Osteoblast (primary cell): ENCODE measurements at places on chromosomes 1 and 21. TPM values are rescaled to one million over a fixed set of nuclear protein-coding genes. Genes with fewer than 3 reads are reported as not detected.

The MIXL1 gene
- total RNA-seq: 0.29 TPM in 1 of 2 replicates, not detected in the other

The ERICH3 gene
- total RNA-seq: not detected in 2 replicates

The B4GALT2 gene
- total RNA-seq: 95.5 and 99.5 TPM in 2 replicates

The CAPN2 gene
- total RNA-seq: 340 and 341 TPM in 2 replicates

The PDIK1L gene
- 6.5 TPM in 2 replicates for total RNA-seq

The SCCPDH gene
- total RNA-seq: 49.9 and 56.3 TPM in 2 replicates

The CCDC185 gene
- total RNA-seq: not detected in 2 replicates

The S100A7A gene
- total RNA-seq: not detected in 2 replicates

The ICOSLG gene
- total RNA-seq: 0.29 TPM in 1 of 2 replicates, not detected in the other

The TRIM67 gene
- 0.29 and 0.36 TPM in 2 replicates for total RNA-seq

The COL6A2 gene
- total RNA-seq: 1,184 and 1,265 TPM in 2 replicates
